ENCODE measurements at places on chromosomes 16 and 17.

DNA sequence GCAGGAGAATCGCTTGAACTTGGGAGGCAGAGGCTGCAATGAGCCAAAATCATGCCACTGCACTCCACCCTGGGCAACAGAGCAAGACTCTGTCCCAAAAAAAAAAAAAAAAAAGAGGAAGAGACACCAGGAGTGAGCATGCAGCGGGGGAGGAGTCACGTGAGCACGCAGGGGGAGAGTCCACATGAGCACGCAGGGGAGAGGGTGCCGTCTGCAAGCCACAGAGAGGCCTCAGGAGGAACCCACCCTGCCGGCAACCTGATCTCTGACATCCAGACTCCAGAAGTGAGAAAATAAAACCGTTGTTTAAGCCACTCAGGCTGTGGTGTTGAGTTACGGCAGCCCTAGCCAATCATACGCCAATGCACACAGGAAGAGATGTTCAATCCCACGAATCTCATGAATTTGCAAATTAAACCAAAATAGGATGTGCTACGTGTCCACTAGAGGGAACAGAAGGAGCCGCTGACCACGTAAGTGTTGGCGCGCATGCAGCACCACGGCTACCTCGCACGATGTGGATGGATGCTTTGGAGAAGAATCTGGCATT is 42.2 kb downstream of the CCDC57 start:
- no peak for DNase-seq

DNA sequence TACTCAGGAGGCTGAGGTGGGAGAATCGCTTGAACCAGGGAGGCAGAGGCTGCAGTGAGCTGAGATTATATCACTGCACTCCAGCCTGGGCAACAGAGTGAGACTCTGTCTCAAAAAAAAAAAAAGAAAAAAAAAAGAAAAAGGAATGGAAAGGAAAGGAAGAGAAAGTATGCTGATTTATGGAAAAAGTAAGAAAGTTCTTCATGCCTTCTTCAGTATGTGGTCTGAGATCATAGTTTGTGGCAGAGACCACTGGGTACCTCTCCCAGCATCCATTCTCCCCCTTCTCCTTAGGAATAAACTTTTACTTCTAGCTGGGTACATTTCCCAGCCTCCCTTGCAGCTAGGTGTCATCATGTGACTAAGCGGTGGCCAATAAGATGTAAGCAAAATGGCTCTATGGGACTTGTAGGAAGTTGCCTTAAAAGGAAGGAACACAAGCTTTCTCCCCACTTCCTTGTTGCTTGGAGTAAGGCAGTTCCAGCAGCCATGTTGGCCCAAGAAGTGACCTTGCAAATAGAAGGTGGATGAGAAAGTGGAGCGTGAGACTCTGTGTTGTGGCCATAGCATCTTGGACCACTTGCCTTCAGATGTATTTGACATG is 26.1 kb upstream of the XPO6 start:
- no peak for DNase-seq

DNA sequence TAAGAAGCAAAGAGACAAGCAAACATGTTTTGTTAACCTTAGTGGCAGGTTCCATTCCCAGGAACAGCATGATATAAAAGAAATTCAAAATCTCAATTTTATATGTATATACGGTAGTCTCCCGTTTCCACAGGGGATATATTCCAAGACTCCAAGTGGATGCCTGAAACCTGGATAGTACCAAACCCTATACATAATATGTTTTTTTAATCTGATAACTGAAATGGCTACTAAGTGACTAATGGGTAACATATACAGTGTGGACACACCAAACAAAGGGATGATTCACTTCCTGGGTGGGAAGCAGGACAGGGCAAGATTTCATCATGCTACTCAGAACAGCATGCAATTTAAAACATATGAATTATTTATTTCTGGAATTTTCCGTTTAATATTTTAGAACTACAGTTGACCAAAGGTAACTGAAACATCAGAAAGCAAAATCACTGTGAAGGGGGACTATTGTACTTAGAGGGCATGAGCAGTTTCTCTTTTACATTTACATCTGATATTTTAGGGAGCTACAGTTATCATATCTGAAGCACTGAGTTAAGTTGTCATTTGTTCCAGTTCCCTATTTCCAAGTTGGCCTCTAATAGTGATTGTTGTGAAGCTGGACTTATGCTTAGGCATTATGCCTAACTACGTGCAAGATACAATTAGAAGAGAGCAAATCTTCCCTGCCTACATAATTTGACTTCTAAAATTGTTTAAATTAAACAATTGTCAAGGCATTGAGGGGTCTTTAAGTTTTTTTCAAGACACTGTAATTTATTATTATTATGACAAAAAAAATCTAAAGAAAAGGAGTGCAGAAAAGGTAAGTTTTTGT is 34.1 kb upstream of the ABCA6 start:
- no peak for DNase-seq

GRCh38 chr17:12744298-12744697 is 45.0 kb upstream of the ARHGAP44 start:
- no peak for DNase-seq

GRCh38 chr17:44940317-44940716 is 7.3 kb downstream of the KIF18B start:
- no peak for DNase-seq

DNA sequence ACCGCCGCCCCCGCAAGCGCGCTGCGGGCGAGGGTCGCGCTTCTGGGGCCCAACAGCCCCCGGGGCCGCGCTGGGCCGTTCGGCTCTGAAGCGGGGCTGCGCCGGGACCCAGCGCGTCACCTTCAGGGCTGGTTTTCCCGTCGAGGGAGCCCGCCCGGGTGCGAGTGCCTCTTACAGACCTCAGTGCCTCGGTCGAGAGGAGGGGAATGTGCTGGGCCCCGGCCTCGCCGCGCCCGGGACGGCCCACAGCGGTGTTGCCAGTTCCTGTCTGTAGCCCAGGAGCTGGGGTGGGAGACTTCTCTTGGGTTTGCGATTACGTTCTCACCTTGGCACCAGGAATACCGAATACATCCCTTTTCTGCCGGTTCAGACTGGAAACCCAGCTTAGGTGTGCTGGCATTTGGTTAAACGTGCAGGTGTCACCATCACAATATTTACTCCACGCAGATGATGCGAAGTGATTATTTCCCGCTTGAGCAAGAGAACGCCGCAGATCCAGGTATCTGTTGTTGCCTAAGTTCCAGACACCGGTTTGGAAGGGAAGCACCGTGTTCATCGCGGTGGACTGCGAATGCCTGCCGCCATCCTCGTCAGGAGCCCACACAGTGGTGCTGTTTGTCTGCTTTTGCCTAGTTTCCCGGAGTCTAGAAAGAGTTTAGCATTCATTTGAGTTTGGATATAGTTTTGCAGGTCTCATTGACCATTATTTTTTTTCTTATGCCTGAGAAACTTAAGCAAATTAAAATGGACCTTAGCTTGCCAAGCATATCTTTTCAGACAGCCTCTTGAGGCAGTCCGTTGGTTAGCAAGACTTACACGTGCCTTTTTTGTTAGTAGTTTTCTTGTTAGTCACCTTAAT is 914 bp downstream of the MAP1LC3B start:
- DNase-seq = peak; percentile 27

DNA sequence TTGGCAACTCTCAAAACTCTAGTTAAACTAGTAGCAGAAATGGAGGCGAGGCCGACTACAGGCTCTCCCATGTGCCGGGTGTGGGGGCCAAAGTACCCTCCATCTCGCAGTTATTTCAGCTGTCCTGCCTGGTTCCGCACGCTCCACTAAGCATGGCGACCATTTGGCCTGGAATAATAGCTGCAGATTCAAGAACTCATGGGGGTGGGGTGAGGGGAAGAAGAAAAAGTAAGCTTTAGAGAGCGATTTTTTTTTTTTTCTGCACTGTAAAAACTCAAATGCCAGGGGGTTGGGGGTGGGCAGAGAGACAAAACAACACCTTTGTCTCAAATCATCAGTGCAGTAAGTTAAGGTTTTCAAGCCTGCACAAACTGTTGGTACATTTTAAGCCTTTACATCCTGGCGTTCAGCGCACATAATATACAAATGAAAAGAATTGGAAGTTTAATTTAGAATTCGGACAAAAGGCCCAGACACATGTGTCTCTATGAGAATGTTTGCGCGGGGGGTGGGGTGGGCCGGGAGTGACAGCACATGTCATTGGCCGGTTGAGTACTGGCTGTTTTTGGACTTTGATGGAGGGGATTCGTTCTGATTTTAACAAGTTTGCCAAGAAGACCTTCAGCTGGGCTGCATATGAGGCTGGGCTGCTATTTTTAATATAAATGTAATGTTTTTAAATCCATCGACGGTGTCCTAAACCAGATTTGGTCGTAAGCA is 694.7 kb upstream of the SALL1 start:
- DNase-seq = no peak

- peak; percentile 75 for DNase-seq
These were observed 62.6 kb downstream of the PLCG2 start for GRCh38 chr16:81841722-81842121.

- no peak for DNase-seq
These were observed 35.8 kb downstream of the MPRIP start for GRCh38 chr17:17077861-17078732.

- DNase-seq = no peak
These were observed 6.3 kb upstream of the RNF227 start for GRCh38 chr17:7922269-7922844.

DNA sequence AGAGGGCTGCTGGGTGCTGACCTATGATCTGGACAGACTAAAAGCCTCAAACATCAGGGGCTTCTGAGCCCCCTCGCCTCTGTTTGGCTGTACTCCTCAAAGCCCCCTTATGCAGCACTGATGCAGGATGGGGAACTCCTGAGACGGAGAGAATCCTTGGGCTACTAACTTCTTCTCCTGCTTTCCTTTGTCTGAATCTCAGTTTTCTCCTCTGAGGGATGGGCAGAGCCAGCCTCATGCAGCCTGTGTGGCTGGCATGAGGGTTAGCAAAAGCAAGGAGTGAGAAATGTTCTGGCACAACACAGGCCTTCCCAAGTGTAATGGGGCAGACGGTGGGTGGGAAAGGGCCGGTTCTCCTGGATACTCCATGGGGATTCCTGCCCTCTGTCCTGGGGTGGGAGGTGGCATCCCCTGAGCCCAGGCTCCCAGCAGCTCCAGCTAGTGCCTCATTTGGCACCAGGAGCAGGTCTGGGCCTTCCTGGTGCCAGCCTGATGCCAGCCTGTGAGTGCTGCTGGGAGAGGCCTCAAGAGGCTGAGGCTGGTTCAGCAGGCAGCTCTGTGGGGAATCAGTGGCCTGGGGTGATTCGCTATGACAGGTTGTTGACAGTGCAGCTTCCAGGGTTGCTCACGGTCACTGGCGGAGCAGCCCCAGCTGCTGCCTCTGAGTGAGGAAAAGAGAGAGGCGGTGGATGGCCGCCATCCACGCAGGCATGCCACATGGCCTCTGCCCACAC is 4.0 kb upstream of the BRD7 start:
- DNase-seq = no peak

DNA sequence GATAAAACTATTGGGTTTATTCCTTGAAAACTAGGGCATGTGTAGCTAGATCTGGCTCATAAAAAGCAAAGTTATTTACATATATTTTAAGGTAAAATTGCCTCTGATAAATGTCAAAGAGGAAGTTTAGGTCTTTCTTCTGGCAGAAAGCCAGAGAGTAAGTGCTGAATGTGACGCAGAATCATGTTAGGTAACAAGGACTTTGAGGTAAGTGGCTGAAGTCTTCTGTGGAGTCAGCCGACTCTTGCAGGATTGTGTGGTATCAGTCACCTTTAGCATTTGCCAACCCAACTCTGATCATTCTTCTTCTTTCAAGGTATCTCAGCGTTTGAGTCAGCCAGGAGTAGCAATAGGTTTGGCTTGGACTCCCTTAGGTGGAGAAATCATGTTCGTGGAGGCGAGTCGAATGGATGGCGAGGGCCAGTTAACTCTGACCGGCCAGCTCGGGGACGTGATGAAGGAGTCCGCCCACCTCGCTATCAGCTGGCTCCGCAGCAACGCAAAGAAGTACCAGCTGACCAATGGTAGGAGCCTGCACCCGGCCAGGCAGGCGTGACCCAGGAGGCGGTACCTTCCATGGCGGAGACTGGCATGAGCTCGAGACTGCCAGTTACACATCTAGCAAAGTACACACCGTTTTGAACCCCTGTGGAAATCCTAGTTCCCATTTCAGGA is 37.9 kb downstream of the SIAH1 start:
- DNase-seq = no peak

- DNase-seq = no peak
These were observed 25.8 kb upstream of the HLF start for GRCh38 chr17:55238931-55239297.

GRCh38 chr17:81481073-81481799 is 31.4 kb downstream of the ACTG1 start:
- peak; percentile 62 for DNase-seq

DNA sequence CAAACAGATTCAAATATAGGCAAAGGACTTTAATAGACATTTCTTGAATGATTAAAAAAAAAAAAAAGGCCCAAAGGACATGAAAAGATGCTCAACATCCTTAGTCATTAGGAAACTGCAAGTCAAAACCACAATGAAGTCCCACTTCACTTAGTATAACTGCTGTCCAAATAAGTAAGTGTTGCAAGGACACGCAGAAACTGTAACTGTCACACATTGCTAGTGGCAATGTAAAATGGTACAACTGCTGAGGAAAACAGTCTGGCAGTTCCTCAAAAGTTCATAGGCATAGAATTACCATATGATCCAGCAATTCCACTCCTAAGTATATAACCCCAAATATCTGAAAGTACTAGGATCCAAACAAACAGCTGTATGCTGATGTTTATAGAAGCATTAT is 112.7 kb downstream of the BRIP1 start:
- no peak for DNase-seq

GRCh38 chr16:73036074-73036826 is 11.7 kb downstream of the ZFHX3 start:
- DNase-seq = no peak

GRCh38 chr16:66370786-66371684 is 4.5 kb downstream of the CDH5 start:
- no peak for DNase-seq

DNA sequence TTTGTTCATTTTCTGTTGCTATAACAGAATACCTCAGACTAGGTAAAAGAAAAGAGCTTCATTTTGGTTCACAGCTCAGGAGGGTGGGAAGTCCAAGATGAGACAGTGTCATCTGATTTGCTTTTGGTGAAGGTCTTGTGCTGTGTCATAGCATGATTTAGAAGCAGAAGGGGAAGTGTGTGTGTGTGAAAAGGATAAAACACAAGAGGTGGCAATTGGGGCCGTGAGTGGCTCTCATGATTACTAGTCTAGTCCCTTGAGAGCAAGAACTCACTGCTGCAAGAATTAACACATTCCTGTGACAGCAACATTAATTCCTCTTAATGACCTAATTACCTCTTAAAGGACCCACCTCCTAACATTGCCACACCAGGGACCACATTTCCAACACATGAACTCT is 8.3 kb downstream of the SLC35G3 start:
- DNase-seq = no peak

Measured in CD8-positive, alpha-beta memory T cell (primary cell).